OCI-M1 (cell line): ENCODE measurements at places on chromosomes 16 and 17.
A peak's percentile ranks its signal among the peaks of the same experiment; 100 is the strongest.

DNA sequence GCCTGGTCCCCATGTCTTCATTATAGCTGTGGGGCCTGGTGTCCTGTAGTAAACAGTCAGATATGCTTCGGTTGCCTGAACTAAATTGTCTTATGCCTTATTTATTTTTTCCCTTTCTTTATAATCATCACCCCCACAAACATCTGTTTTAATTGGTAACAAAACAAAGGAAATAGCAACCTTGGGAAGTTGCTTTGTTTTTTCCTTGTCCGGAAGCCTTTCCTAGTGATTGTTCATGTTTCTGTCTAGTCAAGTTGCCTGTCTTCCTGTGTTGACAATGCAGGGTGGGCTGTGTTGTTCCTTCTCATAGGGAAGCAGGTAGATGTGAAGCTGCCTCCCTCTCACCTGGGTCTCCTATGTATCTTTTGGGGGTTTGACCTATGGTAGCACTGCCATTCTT, 16.7 kb downstream of the PGS1 start:
- DNase-seq, result no peak

DNA sequence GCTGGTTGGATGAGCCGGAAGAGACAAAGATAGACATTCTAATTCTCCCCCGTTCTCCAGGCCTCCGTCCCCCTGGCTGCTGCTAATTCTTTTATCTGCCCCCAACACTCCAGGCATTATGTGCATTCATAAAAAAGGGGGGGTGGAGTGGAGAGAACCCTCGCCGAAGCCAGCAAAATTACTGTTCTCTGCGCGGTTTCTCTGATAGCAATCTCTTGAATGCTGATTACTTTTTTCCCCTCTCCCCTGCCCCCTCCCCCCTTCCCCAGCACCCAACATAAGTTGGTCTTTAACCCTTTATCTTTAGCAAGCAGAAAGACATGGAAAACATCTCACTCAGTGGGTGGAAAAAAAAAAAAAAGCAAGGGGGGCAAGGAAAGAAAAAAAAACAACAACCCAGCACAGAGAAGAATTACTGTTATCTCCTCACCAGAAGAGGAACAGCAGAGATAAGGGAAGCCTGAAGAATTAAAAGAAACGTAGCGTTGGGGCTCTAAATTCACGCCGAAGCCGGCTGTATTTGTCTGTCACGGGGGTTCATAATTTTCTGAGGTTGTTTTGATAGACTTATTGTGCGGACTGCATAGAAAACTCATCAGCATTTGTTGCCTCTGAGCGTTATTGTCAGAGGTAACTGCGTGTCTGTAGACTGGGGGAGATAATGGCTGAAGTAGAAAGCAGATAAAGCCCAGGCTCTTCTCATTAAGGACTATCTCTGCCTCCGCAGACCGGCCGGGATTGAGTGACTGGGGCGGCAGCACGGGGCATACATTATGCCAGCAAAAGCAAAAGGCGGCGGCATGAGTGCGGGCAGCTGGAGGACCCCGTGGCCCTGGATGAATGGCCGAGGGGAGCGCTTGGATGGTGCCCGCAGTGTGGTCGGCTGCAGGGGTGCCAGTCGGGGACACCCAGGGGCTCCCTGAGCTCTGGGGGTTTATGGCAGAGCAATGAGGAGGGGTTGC, 126.9 kb downstream of the MRM1 start:
- peak; percentile 96 for DNase-seq

GRCh38 chr17:76270770-76271668, 5.9 kb downstream of the UBALD2 start:
- DNase-seq, result no peak

DNA sequence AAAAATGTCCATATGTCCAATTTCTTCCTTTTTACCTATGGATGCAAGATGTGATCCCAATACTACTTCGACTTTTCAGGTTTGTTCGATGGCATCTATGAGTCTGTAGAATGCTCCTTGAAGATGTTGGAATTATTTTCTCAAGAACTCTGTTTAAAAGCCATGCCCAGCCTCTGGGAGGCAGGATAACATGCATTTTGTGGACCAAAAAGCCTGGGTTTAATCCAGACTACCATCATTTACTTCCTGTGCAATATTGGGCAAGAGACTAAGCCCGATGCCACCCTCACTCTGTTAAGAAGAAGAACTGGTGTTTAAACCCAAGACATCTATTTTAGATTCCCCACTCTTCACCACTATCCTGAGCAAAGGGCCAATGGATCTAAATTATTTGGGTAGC, 42.8 kb upstream of the SALL1 start:
- no peak for DNase-seq

DNA sequence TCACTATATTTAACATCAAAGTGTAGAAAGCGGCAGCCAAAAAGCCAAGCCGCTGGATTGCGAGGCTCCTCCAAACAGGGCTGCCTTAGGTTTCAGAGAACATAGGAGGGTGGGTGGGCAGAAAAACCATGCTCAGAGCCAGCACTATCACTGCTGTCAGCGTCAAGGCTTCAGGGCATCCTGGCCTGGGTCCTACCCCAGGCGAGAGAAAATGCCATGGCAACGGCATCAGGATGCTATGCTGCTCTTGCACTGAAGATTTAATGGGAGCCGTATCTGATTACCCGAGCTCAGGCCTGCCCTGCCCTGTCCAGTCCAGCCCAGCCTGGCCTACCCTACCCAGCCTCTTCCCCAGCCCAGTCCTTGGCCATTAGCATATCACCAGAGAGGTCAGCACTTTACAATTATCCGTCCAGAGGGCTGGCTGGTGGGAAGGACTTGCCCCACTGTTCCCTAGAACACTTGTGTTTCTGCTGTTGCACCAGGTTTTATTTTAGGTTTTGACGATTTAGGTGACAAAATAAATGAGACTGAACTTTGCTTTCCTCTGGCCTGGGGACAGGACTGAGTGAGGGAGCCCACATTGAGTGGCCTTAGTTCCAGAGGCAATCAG, 61.1 kb downstream of the TOM1L2 start:
- DNase-seq, result no peak

DNA sequence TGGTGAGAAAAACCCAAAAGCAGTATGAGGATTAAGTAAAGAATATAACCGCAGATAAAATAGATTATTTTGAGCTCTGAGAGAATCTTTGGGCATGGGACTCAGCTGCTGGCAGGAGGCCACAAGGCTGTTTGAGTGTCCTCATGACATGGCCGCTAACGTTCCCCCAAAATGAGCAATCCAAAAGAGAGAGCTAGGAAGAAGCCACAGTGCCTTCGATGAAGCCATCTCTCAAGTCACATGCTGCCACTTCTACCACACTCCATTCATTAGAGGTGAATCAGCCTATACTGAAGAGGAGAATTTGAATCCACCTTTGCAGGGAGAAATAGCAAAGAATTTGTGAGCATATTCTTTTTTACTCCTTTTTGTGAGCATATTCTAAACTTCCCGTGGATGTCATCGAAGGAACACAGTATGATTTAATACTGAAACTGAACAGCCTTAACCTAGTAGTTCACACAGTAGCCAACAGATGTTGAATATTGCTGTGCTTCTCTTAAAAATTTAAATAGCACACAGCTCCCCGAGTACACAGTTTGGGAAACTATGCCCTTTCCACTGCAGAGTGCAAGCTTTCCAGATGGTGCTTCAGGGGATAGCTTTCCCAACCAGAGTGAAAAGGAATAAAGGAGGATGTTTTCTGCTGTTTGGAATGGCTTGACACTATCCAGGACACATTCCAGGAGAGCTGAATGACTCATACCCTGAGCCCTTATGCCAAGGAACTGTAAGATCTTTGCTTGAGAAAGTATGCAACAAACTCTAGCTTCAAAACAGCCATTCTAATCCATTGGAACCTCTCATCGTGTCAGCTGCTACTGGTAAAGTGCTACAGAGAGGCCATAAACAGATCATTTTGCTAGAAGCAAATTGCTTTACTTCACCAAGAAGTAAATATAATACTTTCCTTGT, 33.9 kb downstream of the ANKFY1 start:
- no peak for DNase-seq
